Erythroblast (primary cell): ENCODE measurements at places on chromosomes 5 and 9.

GRCh38 chr5:113166852-113167366 is 190.3 kb downstream of the DCP2 start:
- DNase-seq: no peak

DNA sequence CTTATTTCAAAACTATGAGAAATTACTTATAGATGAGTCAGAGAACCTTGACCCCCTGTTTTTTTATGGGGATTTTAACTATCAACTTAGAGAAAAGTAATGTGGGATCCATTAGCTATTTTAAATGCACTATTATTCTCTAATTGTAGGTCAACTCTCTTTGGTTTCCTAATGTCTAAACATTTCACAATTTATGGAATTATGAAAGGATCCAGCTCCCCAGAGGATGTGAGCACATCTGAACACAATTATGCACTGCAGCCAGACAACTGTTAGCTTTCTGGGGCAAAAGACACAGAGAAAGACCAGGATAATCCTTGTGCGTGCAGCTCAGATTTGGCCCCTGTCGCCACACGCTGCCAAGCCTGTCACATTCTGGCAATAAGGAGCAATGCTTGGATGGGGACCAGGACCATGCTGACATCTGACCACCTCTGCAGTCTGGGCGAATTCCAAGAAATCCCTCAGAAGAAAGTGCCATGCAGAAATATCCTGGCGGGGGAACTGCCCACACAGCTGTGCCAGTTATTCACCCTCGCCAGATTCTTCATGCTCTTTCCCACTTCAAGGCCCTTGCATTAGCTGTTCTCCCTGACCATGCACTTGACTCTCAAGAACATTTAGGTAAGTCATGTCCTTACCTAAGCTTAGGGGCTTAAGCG is 22.2 kb upstream of the CMBL start:
- DNase-seq: no peak

DNA sequence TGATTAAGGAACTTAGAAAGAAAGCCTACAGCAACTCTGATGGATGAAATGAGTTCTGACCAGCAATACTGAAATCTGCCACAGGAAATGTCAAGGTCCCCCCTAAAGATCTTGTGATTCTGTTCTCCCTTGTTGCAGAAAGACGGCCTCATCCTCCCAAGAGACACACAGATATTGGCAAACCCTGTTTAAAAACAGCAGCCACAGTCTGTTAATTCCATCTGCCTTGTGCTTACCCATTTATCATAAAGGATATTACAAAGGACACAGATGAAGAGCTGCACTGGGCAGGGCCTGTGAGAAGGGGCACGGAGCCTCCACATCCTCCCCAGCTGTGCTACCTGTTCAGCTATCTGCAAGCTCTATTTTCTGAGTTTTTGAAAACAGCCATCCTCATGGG is 15.2 kb downstream of the RAPGEF1 start:
- no peak for DNase-seq

GRCh38 chr5:437281-437771 is 5.7 kb upstream of the EXOC3 start:
- no peak for DNase-seq

DNA sequence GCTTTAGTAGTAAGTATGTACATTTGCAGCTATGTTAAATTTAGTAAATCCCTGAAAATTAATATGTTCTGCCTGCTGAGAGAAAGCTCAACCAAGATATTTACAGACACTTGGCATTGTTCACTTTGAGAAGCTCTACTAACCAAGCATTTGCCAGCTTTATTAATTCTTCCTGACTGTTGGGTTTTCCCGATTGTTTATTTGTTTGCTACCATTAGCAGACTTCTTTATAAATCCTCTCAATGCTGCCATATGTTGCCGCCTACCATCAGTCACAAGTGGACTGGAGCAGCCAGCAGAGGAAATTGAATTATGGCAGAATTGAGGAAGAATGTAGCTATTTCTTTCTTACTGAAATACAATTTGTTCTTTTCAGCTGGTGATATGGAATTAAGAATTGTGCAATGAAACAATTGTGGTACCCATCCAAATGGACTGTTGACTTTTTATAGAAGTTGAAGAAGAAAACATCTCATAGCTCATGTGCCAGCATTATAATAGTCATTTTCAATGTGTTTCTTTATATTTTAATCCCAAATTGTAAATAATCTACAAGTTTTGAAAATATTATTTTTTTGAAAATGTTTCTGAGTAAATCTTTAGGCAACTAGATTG is 588.7 kb upstream of the CDH6 start:
- no peak for DNase-seq

- DNase-seq: peak; percentile 51
Measured at GRCh38 chr5:133552925-133553525, 59.3 kb downstream of the FSTL4 start.

DNA sequence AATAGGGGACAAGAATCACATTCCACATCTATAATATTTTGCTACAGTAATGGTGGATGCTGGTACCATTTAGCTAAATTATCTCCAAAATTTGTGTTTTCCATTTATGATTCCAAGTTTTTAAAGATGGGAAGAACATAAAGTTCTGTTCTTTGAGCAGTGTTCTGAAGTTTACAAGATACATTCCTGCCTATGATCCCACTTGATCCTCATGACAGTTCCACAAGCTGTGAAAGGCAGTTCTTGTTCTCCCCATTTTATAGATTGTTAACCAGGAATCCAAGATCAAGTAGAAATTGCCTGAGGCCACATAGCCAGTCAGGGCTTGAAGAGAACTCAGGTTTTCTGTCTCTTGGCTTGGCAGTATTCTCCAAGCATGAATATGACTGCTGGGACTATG is 257.3 kb downstream of the NR3C1 start:
- DNase-seq: no peak

DNA sequence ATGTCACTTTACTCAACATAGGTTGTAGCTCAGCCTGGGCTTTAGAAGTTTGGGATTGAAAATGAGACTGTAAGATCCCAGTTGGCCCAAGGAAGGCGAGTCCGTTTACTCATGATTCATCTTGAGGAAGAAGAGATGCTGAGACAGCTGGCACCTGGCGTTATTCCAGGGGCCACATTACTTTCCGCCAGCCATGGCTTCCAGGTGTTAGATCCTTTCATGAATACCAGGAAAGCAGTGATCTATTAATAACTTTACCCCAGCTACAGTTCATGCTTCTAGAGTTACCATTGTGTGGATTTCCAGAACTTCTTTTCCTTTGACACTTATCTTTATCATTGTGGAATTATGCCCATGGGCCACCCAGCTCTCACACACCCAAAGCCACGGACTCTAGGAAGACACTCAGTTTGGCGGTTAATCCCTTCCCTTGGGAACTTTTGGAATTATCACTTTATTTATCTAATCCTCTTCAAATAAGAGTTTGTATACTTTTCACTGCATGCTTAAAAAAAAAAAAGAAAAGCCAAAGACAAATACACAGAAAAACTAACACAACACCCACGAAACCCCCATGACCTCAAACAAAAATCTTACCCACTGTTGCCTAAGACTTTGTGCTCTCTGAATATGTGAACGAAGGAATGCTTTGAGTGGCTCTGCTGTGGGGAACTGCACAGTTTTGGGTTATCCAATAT is 26.9 kb downstream of the RAI14 start:
- DNase-seq: no peak

- DNase-seq: no peak
Measured at GRCh38 chr5:170353011-170353761, 36.0 kb downstream of the KCNMB1 start.

- DNase-seq: no peak
Measured at GRCh38 chr5:135593141-135593540, 14.3 kb upstream of the CXCL14 start.

DNA sequence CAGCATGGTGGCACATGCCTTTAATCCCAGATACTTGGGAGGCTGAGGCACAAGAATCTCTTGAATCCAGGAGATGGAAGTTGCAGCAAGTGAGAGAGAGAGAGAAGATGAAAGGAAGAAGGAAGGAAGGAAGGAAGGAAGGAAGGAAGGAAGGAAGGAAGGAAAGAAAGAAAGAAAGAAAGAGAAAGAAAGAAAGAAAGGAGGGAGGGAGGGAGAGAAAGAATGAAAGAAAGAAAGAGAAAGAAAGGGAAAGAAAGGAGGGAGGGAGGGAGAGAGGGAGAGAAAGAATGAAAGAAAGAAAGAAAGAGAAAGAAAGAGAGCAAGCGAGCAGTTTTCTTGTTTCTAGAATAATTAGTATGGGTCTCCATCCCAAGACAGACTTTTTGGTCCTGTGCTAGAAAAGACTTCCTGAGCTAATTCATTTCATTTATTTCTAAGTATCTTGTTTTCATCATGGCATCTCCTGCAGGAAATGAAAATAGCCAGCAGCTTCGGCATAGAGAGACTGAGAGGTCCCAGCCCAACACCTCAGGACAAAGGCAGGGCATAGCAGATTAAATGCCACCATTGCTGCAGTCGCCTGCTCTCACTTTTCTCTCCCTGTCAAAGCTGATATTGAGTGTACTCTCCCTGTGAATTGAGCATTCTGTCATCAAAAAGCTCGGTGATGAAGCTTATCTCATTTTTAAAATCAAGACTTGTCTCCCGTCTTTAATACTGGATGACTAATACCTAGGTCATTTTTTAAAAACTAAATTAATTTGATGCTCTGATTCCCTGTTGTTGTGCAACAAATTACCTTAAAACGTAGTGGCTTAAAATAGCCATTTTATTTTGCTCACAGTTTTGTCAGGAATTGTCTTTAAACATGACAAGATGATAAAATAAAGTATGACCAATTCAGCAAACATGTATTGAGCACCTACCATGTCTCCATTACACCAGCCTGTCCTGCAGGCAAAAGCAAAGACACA is 91.8 kb upstream of the ADRA1B start:
- no peak for DNase-seq

DNA sequence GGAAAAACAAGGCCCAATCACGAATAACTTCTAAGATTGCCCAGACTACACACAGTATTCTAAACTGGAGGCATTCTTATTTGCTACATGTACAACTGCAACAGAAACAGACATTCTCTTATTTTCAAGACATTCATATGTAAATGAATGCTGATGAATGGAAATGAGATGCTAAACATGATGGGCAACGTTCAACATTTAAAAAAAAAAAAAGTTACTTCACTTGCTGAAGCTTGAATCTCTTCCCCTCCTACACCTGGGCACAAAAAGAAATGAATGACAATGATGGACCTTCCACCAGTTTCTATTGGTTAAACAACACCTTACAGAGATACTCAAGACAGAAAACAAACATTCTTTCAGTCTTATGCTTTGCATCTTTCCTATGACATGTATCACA is 160.5 kb downstream of the BNC2 start:
- DNase-seq: no peak

GRCh38 chr5:172717481-172718195 is 53.4 kb downstream of the DUSP1 start:
- no peak for DNase-seq

- no peak for DNase-seq
Measured at GRCh38 chr9:87193925-87194868, 246.9 kb upstream of the GAS1 start.

- DNase-seq: no peak
Measured at GRCh38 chr5:179190851-179191505, 130.8 kb downstream of the ZNF354C start.

- no peak for DNase-seq
Measured at GRCh38 chr5:143108498-143109128, 294.9 kb downstream of the NR3C1 start.

GRCh38 chr9:93187574-93187973 is 3.6 kb downstream of the WNK2 start:
- DNase-seq: no peak

GRCh38 chr5:176750144-176750543 is 60.2 kb upstream of the UNC5A start:
- DNase-seq: no peak
